ENCODE measurements at places on chromosomes 1 and 21.

- DNase-seq: no peak
Observed at GRCh38 chr1:226051365-226051764, 11.2 kb upstream of the H3-3A start.

DNA sequence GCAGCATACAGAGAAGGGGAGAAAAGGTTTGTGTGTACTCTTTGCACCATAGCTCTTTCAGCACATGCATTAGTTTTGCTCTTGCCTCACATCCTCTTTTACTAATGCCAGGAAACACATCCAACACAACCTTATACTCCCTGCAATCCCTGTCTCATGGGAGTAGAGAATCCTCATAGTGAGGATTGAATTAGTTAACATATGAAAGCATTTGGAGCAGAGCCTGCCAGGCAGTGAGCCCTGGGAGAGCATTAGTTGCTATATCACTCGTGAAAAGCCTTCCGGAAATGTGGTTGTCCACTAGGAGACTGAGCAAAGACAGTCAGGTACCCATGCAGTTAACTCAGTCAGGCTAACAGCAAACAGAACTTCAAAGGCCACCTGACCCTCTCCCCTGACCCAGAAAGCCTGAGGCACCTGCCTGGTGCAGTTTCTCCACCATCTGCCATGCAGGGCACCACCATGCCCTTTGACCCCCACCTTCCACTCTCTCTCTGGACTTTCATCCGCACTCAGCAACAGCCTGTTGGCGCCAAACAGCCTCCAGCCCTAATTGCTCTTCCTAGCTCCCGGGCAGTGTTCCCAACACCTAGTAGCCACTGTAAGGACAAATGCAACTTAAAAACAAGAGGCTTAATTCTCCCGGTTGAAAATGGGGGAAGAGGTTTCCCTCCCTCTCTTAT is 14.9 kb upstream of the AGT start:
- DNase-seq: no peak

- no peak for DNase-seq
Observed at GRCh38 chr1:151692226-151692625, 24.4 kb downstream of the CELF3 start.

- no peak for DNase-seq
Observed at GRCh38 chr1:14699620-14700019, 101.1 kb downstream of the KAZN start.

DNA sequence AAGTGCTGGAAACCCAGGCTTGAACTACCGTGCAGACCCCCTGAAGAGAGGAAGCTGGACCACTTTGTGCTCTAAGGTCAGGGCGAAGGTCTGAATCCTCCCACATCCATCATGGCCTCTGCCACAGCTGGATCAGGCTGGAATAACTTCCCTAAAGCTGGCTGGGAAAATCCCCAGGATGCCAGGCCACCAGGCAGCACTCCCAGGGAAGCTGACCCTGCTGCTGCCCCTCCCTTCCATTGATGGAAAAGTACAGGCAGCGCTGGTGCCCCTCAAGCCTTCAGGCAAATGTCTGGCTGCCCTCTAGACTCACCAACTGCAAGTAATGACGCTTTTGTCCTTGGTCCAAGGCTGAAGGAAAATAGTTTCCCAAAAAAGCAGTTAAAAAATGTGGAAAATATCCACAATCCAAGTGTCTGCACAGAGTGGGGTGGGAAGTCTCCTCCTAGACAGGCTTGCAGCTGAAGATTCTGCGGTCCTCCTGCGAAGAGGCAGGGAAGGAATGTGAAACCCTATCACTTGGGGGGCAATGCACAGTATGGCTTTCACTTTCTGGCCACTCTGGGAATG is 39.9 kb upstream of the TSPAN2 start:
- no peak for DNase-seq

GRCh38 chr1:183137782-183138181 is 48.3 kb upstream of the LAMC2 start:
- DNase-seq: no peak

- DNase-seq: no peak
Observed at GRCh38 chr1:155740995-155741394, 52.1 kb downstream of the DAP3 start.

GRCh38 chr21:46324390-46325072 is 575 bp downstream of the PCNT start:
- DNase-seq: no peak

GRCh38 chr1:153384958-153385580 is 5.8 kb downstream of the S100A8 start:
- no peak for DNase-seq

- DNase-seq: no peak
Observed at GRCh38 chr21:26847921-26848320, 2.7 kb upstream of the ADAMTS1 start.

GRCh38 chr21:21246007-21246406 is 247.8 kb downstream of the NCAM2 start:
- DNase-seq: no peak

DNA sequence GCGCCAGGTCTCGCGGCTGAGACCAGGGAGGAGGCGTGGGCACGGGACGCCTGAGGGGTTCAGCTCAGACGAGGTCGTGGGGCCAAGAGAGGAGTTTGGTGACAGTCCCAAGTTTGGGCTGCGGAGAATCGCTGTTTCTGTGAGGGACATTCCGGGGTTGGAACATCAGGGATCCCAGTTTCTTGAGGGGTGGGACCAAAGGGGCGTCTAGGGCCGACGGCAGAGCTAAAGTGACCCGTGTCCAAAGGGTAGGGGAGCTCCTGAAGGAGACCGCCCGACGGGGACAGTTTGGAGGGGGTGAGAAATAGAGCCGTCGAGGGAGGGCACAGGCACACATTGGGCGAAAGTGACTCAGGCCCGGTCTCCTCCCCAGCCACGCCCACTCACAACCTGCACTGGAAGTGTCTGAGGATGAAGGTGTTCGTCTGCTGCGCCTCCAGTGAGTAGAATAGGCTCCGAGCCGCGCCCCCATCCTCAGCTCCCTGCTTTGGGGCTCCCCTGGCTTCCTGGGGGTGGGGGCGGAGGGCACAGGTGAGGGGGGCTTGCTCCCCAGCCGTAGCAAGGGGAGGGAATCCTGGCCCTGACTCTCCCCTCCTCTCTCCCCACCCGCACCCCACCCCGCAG is 7.0 kb downstream of the EFNA3 start:
- no peak for DNase-seq

GRCh38 chr1:69702085-69702484 is 134.4 kb downstream of the LRRC7 start:
- DNase-seq: no peak

DNA sequence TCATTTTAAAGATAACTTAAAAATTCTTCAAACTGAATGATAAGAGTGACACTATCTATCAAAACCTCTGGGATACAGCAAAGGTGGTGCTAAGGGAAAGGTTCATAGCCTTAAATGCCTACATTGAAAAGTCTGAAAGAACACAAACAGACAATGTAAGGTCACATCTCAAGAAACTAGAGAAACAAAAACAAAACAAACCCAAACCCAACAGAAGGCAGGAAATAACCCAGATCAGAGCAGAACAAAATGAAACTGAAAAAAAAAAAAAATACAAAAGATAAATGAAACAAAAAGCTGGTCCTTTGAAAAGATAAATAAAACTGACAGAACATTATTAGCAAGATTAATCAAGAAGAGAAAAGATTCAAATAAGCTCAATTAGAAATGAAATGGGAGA is 6.8 kb downstream of the ODF2L start:
- no peak for DNase-seq
